ENCODE measurements at places on chromosomes 7 and 10. TPM values are rescaled to one million over a fixed set of nuclear protein-coding genes. Genes with fewer than 3 reads are reported as not detected.

DNA sequence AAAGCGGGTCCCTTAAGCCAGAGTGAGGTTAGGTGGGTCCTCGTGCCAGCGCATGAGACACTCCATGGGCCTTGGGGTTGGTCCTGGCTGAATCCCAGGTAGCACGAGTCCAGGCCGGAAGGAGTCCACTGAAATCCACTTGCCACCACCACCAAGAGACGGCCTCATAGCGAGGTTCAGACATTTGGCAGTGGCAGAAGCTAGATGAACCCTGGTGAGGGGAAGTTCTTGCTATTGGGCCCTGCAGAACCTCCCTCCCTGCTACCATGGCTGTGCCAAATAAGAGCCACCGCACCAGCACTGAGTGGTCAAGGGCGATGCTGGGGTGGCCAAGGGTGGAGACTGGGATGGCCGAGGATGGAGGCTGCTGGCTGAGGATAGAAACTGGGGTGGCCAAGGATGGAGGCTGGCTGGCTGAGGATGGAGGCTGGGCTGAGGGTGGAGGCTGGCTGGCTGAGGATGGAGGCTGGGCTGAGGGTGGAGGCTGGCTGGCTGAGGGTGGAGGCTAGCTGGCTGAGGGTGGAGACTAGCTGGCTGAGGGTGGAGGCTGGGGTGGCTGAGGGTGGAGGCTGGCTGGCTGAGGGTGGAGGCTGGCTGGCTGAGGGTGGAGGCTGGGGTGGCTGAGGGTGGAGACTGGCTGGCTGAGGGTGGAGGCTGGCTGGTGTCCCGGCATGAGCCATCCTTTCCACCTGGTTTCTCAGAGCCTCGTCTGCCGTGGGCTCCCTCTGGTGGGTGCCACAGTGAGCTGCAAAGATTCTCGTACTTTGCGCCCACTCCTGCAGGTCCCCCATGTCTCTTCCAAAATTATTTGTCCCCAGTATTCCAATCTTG lies 88.2 kb downstream of the ELFN1 start:
- DNase-seq, result no peak

DNA sequence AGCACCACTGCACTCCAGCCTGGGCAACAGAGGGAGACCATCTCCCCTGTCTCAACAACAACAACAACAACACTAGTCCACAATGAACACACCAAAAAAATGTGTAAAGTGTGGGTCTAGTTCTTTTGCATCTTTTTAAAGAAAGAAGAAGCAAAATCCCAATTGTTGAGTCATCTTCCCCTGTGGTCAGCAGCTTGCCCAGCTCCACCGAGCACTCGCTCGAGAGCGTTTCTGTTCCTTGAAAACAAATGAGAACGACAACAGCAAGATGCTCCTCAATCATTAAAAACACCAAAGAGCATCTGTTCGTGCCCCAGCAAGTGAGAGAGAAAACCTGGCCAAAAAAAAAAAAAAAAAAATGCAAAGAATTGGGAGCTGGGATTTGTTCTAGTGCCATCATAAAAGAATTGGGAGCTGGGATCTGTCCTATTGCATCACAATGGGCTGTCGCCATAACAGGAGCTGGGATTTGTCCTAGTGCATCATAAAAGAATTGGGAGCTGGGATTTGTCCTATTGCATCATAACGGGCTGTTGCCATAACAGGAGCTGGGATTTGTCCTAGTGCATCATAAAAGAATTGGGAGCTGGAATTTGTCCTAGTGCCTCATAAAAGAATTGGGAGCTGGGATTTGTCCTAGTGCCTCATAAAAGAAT lies 118.1 kb downstream of the PTPRN2 start:
- no peak for DNase-seq

DNA sequence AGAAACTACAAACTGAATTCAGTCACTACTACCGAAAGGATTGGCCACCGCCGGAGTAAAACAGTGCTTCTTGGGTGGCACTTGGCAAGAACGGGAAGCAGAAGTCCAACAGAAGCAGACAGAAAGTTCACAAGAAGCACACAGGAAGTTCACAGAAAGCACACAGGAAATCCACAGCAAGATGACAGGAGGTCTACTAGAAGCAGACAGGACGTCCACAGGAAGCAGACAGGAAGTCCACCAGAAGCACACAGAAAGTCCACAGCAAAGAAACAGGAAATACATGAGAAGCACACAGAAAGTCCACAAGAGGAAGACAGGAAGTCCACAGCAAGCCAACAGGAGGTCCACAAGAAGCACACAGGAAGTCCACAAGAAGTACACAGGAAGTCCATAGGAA lies 399.2 kb upstream of the AUTS2 start:
- DNase-seq, result no peak

SORCS1 gene
- 0.16 TPM for total RNA-seq

CYP3A5 gene
- total RNA-seq, result 96.8 TPM

All from mesenteric fat pad (tissue), 1 donor.